ENCODE measurements at places on chromosomes 2 and 18.

- no peak for DNase-seq
Observed at GRCh38 chr2:127146820-127147502, 40.0 kb upstream of the BIN1 start.

DNA sequence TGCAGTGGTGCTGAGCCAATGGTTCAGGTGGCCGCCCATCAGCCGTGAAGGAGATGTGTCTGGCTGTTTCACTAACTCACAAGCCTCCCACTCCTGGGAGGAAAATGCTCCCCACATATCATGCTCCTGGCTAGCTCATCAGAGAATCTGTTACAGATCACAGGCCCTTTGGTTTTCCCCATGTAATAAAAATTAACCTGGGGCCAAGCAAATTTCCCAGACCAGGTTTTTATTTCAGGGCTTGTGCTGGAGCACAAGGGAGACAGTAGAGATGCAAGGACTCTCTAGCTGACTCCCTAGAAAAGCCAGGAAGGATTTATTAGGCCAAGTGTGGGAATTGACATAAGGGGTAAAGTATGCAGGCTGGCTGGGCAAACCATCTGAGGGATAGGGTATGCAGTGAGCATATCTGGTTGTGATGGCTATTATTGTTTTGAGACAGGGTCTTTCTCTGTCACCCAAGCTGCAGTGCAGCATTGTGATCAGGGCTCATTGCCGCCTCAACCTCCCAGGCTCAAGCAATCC is 40.6 kb upstream of the CCBE1 start:
- no peak for DNase-seq

GRCh38 chr2:139825726-139826125 is 1045.5 kb upstream of the NXPH2 start:
- no peak for DNase-seq

DNA sequence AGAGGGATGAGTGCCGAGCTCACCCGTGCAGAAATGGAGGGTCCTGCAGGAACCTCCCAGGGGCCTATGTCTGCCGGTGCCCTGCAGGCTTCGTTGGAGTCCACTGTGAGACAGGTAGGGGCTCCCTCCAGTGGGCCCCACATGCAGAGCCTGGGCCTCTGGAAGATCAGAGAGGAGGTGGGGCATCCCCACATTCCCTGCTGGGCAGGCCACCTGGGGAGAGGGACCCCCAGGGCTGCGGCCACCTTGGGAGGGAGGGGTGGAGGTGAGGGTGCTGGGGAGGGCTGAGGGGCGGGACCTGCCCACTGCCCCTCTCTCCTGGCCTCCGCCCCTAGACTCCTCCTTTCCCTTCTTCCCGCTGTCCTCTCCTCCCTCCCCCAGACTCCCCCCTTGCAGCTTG is 38.5 kb downstream of the MTERF4 start:
- DNase-seq, result no peak

GRCh38 chr2:240574386-240575100 is 6.3 kb downstream of the RNPEPL1 start:
- DNase-seq, result no peak

DNA sequence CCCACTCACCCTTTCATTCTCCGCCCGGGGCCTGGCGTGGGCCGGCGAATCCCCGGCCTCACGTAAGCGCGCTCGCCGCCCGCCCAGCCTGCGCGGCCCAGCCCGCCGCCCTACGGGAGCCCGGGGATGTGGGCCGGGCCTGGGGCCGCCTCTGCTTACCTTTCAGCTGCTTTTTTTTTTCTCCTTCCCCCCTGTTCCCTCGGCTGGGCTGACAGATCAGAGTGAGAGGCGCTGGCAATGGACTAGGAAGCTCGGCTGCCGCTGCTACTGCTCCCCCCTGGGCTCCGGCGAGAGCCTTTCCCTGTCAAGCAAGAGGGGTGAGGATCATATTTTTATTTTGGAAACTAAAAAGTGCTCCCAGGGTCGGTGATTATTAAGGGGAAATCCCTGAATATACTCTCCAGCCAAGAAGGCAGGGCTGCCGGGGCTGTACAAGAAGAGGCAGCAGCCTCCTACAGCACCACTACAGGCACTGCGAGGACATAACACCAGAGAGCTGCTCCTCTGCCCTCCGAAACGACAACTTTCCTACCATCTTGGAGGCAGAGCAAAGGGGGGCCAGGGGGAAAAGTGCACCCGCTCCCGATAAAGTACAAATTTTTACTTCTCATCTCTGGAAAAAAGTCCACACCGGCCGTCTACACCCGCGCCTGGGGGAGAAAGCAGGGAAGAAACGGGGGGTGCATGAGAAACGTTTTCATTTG is at the start of gene INO80D:
Gene INO80D, minus strand, starts transcription at position 433 of the 704 bp plus-strand sequence. CDS start 23,158 bp downstream, outside the sequence.
- DNase-seq, result peak; percentile 90

GRCh38 chr18:52903857-52904256 is 563.9 kb downstream of the DCC start:
- DNase-seq, result no peak

GRCh38 chr18:6203791-6204190 is 210.9 kb downstream of the L3MBTL4 start:
- DNase-seq, result no peak

- no peak for DNase-seq
Observed at GRCh38 chr2:138180692-138181386, 216.6 kb downstream of the HNMT start.

Data from CD4-positive, alpha-beta T cell treated with Interleukin-4 for 4 hours (primary cell).